Cerebellar cortex (tissue), 1 donor: ENCODE measurements at places on chromosomes 12 and 14.

GRCh38 chr12:12943586-12944260 lies 8.2 kb downstream of the GPRC5D start:
- no peak for DNase-seq

- DNase-seq = no peak
These were observed 4.0 kb upstream of the NAA25 start for GRCh38 chr12:112112409-112113133.

DNA sequence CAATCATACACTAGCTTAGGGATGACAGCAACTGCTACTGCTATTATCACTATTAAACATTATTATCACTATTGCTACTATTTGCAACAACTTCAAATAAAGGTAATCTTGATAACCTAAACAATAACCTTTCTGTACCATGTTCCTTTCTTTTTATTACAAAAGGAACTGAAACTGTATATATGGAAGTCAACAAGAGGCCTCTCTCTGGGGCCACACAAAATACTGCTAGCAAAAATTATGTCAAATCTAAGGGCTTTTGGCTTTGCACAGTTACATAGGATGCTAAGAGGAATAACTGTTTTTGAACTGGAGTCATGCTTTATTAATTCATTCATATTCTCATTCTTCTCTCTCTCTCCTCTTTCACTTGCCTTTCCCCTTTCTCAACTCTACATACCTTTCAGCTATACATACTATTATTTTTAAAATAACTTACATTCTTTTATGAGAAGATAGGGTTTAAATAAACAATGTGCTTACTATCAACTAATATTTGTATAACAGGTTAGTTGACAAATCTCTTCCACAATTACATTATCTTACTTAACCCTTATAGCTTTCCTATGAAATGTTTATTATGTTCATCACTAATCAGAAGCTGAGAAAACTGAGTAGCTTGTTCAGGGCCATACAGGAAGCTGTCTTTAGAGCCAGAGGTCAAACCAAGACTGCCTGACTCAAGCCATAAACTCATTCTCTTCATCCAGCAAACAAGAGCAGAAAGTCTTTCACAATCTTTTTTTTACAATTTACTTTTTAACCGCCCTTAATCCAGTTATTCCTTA lies 25.7 kb downstream of the SPTSSA start:
- DNase-seq = no peak

- DNase-seq = no peak
These were observed 105.3 kb upstream of the GSC start for GRCh38 chr14:94875256-94875655.

DNA sequence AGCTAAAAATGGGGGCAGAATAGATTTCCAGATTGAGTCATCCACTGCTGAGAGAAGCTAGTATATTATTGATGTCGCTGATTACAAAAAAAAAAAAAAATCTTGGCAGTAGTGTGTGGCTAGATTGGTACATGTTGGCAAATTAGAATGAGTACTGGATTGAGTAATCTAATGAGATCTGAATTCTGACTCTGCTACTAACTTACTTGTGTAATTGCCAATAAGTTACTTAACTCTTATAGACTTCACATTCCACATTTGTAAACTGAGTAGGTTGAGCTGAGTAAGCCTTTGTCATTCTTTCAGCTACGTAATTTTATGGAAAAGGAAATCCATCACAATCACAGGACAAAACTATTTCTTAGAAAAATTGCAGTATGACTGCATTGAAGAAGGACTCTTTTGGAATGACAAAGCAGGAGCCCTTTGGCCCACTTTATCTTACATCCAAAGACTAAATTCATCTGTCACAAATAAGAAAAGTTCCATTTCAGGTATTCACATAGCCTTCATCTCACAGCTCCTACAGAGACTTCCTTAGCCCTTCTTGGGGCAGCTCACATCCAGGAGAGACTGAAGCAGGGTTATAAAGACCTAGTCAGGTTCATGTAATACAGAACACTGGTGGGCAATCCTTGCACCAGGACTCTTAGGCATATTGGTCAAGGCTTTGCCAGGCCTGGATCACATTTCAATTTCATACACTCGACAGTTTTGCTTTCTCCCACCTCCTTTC lies 197.3 kb upstream of the CPNE8 start:
- no peak for DNase-seq

DNA sequence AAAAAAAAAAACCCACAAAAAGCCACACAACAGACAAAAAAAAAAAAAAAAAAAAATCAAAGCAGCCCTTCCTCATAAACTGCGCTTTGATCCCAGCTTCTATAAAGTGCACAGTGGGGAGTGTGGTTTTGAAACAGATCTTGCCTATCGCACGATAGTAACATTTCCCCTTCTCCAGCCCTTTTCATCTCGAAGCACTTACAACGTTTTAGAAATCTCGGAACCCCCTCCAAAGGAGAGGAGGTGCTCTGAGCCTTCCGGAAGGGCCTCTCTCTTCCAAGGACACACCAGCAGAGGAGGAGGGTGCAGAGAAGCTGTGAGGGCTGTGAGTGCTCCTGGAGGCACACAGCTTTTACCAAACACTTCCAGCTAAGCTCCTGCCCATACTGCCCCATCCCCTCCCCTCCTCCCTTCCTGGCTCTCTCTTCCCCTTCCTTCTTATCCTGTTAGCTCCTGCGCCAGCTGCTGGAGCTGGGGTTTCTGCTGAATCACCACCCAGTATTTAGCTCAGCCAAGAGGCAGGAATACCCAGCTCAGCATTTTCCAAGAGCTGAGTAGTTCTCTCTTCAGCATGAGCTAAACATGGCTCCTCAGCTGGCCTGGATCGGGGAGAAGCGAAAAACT lies 28.4 kb downstream of the SLC7A8 start:
- DNase-seq = no peak

GRCh38 chr12:28512406-28512805 lies 322.1 kb downstream of the CCDC91 start:
- DNase-seq = no peak

DNA sequence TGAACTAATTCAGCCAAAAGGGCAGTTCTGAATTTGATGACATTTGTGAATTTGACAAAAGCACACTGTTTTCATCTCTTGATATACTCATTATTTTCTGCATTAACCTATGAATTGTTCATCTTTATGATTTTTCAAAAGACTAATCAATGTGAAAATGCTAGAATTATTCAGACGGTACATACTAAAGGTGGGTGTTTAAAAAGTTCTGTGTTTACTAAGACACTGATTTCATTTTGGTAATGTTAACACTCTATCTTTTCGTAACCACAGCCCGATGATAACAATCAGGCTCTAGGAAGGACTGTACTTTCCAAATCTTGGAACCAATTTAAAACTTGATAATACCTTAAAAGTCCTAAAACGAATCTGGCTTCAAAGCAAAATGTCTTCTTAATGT lies 9.4 kb downstream of the AKAP5 start:
- DNase-seq = no peak

GRCh38 chr12:131916306-131917138 lies 12.6 kb upstream of the PUS1 start:
- no peak for DNase-seq

DNA sequence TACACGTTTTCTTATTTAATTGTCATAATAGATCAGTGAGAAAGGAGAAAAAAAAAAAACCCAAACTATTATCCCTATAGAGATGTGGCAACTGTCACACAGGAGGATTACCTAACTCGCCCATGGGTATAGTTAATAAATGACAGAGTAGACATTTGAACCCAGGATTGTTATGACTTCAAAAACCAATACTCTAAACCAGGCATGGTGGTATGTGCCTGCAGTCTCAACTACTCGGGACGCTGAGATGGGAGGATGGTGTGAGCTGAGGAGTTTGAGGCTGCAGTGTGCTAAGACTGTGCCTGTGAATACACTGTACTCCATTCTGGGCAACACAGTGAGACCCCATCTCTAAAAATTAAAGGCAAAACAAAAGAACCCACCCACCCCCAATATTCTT lies 114.5 kb downstream of the DENND5B start:
- DNase-seq = no peak

GRCh38 chr14:104872469-104873341 lies 7.6 kb downstream of the CEP170B start:
- no peak for DNase-seq

DNA sequence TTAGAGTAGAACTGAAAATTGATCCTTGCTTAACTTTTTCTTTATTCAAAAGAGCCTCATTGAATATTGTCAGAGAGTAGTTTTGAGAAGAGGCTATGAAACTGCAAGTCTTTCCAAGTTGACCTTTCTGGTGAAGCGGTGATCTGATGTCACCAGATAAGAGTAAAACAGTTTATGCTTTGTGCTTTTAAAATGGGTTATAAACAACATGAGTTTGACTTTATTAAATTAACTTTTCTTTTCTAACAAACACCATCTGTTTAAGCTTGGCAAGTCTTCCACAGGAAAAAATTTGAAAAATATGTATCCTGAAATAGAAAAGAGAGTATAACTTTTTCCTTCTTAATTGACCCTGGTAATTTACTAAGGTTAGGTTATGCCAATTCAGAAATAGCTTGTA lies 408.7 kb upstream of the NOVA1 start:
- no peak for DNase-seq

GRCh38 chr12:4140581-4141301 lies 132.8 kb upstream of the CCND2 start:
- no peak for DNase-seq

DNA sequence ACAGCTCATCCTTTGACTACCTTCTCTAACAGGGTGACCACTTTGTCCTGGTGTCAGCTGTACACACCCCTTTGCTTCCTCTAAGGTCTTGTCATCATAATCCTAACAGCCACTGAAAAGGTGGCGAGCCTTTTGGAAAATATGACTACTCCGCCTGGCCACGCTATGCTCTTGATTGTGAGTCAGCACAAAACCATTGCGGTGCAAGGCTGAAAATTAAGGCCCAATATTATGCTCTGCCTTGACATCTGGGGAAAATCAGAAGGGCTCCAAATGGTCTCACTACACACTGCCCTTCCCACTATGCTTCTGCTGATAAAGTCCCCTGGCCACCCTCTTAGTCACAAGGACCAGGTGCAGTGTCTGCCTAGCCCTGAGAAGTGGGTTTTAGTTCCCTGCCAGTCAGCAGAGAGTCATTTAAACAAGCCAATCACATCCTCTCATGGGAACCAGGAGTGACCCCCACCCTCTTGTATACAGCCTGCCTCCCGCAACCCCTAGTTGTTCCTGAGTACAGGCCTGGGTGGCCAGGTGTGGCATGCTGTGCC lies 34.3 kb downstream of the FGD6 start:
- no peak for DNase-seq

GRCh38 chr12:76878099-76878898 lies 520 bp downstream of the CSRP2 start:
- peak; percentile 18 for DNase-seq

- no peak for DNase-seq
These were observed 116.0 kb downstream of the METTL25 start for GRCh38 chr12:82474181-82474797.

GRCh38 chr12:52291267-52291935 lies at the start of gene KRT81:
Gene KRT81, minus strand, starts transcription at chr12:52291534. Its CDS starts 69 bp downstream, at chr12:52291465.
- no peak for DNase-seq

GRCh38 chr12:124538194-124539082 lies 29.0 kb downstream of the NCOR2 start:
- DNase-seq = no peak

DNA sequence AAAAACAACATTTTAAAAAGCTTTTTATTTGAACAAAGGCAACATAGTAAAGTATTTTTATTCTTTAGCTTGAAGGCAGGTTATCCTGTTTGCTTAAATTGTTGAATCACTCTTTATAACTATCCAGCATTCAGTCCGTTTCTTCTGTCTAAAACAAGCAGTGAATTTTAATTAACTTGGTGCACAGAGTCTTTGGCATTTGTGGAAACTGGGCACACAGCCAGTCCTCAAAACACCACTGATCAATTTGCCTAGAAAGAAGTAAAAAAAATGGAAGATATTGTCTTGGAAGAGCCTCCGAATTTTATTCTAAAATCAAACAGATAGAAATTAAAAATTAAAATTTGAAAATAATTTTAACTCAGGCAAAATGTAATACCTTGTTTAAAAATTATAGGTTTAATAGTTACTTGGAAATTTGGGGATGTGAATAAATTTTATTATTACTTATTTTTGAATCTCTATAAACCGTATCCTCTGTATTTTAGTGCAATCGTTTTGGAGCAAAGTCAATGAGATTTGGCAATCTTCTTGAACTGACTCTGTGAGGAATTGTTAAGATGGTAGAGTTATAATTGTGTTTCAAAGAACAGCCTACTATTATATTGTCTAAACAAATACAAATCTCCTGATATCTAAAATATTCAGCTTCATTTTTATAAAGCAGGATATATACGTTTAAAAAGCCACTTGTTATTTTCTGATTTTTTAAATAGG lies 927.0 kb downstream of the SLC16A7 start:
- peak; percentile 19 for DNase-seq

DNA sequence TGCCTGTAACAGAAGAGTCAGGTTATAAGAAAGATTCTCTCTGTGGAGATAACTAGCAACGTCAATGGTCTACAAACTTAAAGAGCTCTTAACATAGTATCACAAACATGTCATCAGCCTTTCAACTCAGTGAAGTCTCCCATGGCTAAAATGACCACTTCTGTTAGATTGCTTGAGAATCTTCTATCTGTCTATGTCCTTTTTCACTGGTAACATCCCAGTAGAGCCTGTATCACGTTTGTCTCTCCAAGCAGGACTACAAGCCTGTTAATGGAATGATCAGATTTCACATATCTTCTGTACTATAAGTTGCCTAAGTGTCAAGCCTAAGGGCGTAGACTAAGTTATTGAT lies 50.7 kb downstream of the SLC2A13 start:
- DNase-seq = no peak

GRCh38 chr14:39880965-39881364 lies 448.7 kb upstream of the FBXO33 start:
- DNase-seq = no peak

GRCh38 chr12:67475725-67476124 lies 172.8 kb upstream of the DYRK2 start:
- no peak for DNase-seq

- DNase-seq = no peak
These were observed 11.8 kb upstream of the EDDM3A start for GRCh38 chr14:20733684-20734429.

DNA sequence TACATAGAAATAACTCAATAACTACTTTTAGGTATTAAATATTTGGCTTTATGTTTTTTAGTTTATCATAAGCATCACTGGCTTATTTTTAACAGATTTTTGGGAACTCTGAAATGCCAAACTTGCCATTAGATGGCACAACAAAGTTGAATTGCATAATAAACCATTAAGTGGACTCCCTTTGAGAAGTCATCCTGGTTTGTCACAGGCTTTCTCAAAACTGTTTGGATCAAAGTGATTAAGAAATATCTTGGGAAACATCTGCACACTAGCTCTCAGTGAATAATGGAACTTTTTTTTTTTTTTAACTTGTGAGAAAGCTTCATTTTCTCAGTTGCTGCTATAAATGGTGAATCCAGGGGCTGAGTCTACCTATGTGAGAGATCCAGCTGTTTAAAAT lies 4.3 kb downstream of the SLC16A7 start:
- no peak for DNase-seq
